Activated CD4-positive, CD25-positive, alpha-beta regulatory T cell treated with anti-CD3 and anti-CD28 coated beads, Interleukin-2, amount 50 U/mL, for 16 hours (primary cell): ENCODE measurements at places on chromosomes 1 and 21.

- no peak for DNase-seq
Observed at GRCh38 chr21:31473685-31474345, 129.8 kb upstream of the TIAM1 start.

DNA sequence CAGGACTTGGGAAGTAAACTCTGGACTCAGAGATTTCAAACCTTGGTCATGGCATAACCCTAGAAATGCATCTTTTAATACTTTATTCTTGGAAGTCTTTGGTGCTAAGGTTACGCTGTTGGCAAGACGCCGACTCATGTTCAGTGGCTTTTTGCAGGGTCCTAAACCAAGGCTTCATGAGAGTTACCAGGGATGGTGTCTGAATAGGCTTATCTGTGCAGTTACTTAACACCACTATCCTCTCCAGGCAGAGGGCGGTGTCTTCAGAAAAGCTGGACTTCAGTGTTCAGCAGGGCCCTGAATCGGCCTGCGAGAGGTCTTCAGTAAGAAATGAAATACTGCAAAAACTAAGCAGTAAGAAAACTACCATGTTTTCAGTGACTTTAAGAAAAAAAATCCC, 58.3 kb downstream of the SIM2 start:
- DNase-seq = no peak

DNA sequence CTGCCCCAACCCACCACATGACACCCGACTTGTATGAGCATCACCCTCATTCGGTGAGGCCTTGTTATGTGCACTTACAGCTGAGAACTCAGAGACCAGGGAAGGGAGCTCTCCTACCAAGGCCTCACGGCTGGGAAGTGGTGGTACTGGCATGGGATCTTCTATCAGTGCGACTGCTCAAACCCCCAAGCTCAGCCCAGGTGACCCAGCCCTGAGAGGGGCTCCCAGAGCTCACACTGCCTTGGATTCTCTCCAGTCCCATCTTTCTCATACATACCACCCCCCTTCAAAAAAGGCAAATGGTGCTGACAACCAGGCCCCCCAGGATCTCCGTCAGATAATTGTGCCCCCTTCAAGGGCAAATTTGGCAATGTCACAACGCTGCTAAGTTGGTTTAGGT, 777 bp upstream of the PLA2G2F start:
- DNase-seq = no peak

- no peak for DNase-seq
Observed at GRCh38 chr1:45444609-45445131, 46.3 kb downstream of the TESK2 start.

GRCh38 chr21:16979574-16979973, 533.3 kb upstream of the CXADR start:
- no peak for DNase-seq
